Fibroblast of the aortic adventitia (primary cell): ENCODE measurements at places on chromosomes 5 and 9. TPM values are rescaled to one million over a fixed set of nuclear protein-coding genes. Genes with fewer than 3 reads are reported as not detected.

The SLC22A4 gene
- total RNA-seq: 3.4 and 5.7 TPM in 2 replicates

The F12 gene
- 0.27 and 1.4 TPM in 2 replicates for total RNA-seq

The ATP10B gene
- not detected in 2 replicates for total RNA-seq

The FBP2 gene
- total RNA-seq: not detected in 2 replicates

The PCDHA10 gene
- total RNA-seq: under 0.01 and 0.09 TPM in 2 replicates

The HSPB3 gene
- total RNA-seq: 0.63 TPM in 1 of 2 replicates, not detected in the other

The PLK2 gene
- 400 and 1,041 TPM in 2 replicates for total RNA-seq

The MLANA gene
- not detected in 2 replicates for total RNA-seq

The TEX10 gene
- total RNA-seq: 36.0 and 41.6 TPM in 2 replicates

The NIM1K gene
- total RNA-seq: 0.65 and 1.9 TPM in 2 replicates

The PCDHA12 gene
- 0.09 and 0.33 TPM in 2 replicates for total RNA-seq

The FSTL4 gene
- total RNA-seq: not detected in 2 replicates

The TAL2 gene
- total RNA-seq: not detected in 2 replicates

The PTGDS gene
- total RNA-seq: 27.6 and 32.8 TPM in 2 replicates

The CBY3 gene
- not detected in 2 replicates for total RNA-seq

The ZDHHC11B gene
- under 0.01 and 0.74 TPM in 2 replicates for total RNA-seq

The SVEP1 gene
- total RNA-seq: 50.2 and 101 TPM in 2 replicates

The CCNO gene
- 0.18 TPM in 1 of 2 replicates, not detected in the other for total RNA-seq

The SOHLH1 gene
- not detected in 2 replicates for total RNA-seq

The CDKN2A gene
- 21.8 and 59.9 TPM in 2 replicates for total RNA-seq

The C5orf52 gene
- not detected in 2 replicates for total RNA-seq

The ACTBL2 gene
- not detected in 2 replicates for total RNA-seq

The PLEKHG4B gene
- total RNA-seq: not detected in 2 replicates

The GOLGA1 gene
- 13.9 and 53.1 TPM in 2 replicates for total RNA-seq

The NSG2 gene
- total RNA-seq: not detected in 2 replicates

The EQTN gene
- total RNA-seq: not detected in 2 replicates

The WASHC1 gene
- total RNA-seq: 2.2 and 5.2 TPM in 2 replicates

The FAM120A gene
- total RNA-seq: 55.7 and 116 TPM in 2 replicates

The OSMR gene
- total RNA-seq: 57.2 and 96.7 TPM in 2 replicates

The LCN1 gene
- not detected in 2 replicates for total RNA-seq

The RALGDS gene
- 4.3 and 15.6 TPM in 2 replicates for total RNA-seq

The GFPT2 gene
- 54.4 and 69.8 TPM in 2 replicates for total RNA-seq

The ADAMTS16 gene
- total RNA-seq: 0.27 TPM in 1 of 2 replicates, not detected in the other

The GGTA1 gene
- 0.18 TPM in 1 of 2 replicates, not detected in the other for total RNA-seq

The ANAPC2 gene
- 25.7 and 28.0 TPM in 2 replicates for total RNA-seq

The TEK gene
- total RNA-seq: 1.7 and 3.8 TPM in 2 replicates

The GNA14 gene
- 1.5 and 6.1 TPM in 2 replicates for total RNA-seq

The PCDHB4 gene
- 0.09 and 0.65 TPM in 2 replicates for total RNA-seq

The PDE6A gene
- not detected in 2 replicates for total RNA-seq

The PCDHB15 gene
- total RNA-seq: 0.09 TPM in 1 of 2 replicates, not detected in the other

The PRDM9 gene
- total RNA-seq: not detected in 2 replicates

The DMRT2 gene
- total RNA-seq: 0.18 TPM in 1 of 2 replicates, not detected in the other

The CCDC192 gene
- total RNA-seq: not detected in 2 replicates

The TMEM252 gene
- not detected in 2 replicates for total RNA-seq

The GADD45G gene
- total RNA-seq: 0.36 and 6.1 TPM in 2 replicates

The ZNF618 gene
- total RNA-seq: 5.8 and 13.6 TPM in 2 replicates
